ENCODE measurements at places on chromosomes 6 and 20.

DNA sequence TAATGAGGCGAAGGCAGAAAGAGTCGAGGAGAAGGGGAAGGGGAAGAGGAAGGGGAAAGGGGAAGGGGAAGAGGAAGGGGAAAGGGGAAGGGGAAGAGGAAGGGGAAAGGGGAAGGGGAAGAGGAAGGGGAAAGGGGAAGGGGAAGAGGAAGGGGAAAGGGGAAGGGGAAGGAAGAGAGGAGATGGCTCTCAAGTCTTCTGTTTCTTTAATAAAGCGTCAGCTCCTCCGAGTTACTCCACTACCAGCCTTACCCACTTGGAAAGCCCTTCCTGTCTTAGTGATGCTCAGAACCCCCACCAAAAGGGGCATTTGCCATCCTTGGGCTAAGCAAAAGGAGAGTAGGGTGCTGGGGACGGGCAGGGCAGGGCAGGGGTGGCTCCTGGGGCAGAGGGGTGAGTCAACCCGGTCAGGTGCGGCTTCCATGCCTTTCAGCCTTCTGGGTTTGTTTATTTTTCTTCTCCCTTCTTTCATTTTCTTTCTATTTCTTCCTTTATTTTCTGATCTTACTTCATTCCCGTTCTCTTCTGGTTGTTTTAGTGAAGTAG is 476 bp upstream of the CLIC5 start:
- no peak for DNase-seq

- DNase-seq: no peak
Observed at GRCh38 chr20:51158226-51158625, 135.3 kb upstream of the KCNG1 start.

GRCh38 chr6:5159162-5159561 is 74.0 kb downstream of the PPP1R3G start:
- no peak for DNase-seq

DNA sequence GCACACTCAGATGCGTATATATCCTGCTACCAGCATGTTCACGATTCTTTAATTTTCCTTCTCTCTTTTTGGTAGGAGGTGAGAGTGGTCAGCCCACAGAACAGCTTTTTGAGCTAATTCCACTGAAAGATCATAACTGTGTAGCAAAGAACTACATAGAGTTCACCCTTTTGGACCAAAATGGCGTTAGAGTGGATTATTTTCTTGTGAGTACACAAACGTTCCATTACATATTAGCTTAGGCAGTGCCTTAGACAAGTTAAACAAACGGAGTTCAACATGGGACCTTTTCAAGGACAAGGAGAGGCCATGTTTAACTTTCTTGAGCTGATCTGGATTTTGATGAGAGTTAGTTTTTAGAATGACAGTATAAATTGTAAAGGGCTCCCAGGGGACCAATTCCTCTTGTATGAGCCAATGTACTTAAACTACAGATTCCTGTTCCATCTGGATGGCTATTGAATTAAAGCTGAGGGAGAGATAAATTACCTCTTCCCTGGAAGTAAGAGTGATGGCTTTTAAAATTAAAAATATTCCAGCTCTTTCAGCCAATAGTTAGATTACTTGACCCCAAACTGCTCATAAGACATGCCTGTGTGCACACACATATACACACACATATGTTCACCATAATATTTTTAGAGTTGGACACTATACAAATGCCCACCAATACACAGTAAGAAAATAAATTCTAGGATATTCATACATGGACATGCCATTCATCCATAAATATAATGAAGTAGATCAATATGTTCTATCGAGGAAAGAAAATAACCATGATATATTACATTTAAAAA is 25.6 kb upstream of the ARMH2 start:
- DNase-seq: no peak

GRCh38 chr6:142240179-142240578 is 61.6 kb upstream of the ADGRG6 start:
- DNase-seq: no peak

DNA sequence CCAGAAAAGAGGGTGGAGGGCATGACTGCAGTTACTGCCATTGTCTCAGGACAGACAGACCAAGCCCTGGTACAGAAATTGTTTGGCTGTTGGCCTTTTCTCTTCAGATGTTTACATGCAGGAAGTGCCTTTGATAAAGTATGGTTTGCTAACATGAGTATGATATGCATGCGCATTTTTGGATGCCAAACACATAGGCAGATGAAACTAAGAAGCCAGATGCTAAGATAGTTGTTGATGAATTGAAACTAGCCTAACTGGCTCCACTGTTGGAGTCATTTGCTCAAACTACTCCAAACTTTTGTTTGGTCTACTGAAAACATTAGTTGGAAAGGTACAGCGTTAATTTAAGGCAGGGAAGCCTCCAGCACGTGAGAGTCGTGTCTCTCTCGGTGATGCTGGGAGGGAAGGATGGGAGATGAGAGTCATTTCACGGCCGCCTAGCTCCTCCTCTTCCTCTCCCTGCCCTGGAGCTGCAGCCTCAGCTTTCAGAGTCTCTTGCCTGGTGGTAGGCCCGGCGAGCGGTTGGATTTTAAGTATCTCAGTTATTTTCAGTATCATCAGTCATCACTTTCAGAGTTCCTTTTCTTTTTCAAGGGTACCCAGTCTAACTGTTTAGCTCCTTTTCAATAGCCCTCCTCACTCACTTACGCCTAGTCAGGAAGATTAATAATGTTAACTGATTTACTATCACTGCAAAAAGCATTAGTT is 29.7 kb downstream of the RREB1 start:
- peak; percentile 77 for DNase-seq

DNA sequence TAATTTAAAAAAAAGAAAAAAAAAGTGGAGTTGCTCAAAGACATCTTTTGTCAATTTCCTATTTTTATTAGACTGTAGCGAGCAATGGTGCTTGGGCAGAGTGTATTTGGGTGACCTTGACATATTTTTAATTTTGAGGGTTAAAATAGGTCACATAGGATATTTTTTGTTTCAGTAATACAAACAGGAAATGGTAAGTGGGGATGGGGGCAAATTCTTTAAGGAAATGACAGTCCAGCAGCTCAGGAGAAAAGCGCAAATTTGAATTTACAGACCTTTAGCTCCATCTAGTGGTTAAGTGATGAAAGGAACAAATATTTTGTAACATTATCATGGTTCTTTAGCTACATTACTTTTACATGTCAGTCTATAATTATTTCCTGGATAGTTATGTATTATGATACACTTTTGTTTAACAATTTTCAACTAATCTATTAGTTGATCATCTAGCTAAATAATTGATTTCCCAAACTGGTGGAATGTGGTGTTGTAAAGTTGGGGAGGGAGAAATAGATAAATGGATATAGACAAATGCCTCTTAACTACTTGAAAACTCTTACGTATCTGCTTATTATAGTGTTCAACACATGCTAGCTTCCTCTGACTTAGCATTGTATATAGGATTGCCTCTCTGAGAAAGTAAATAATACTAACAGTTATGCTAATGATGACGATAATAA is 10.0 kb downstream of the CITED2 start:
- no peak for DNase-seq

- DNase-seq: no peak
Observed at GRCh38 chr6:130437961-130438360, 72.1 kb downstream of the TMEM200A start.

- DNase-seq: no peak
Observed at GRCh38 chr6:118905084-118905483, 11.1 kb downstream of the ASF1A start.

- DNase-seq: no peak
Observed at GRCh38 chr6:111920578-111920977, 47.3 kb upstream of the FYN start.

- no peak for DNase-seq
Observed at GRCh38 chr6:101202867-101203374, 190.6 kb upstream of the GRIK2 start.

DNA sequence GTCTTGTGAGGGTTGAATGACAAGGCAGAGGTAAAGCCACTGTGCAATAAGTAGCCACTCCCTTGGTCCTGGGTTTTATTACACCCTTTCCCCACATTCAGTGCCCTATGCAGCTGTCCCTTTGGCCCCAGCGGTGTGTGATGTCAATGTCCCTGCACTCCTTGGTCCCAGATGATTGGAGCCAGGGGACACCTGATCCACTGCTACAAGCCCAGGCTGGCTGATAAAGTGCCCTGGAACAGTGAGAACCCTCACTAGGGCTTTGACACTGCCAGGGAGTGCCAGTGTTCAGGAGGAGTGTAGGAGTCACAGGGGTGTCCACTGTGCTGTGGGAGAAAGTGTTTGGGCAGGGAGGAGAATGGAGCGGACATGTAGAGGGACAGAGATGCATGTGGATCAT is 30.4 kb downstream of the GABRR1 start:
- DNase-seq: no peak

- no peak for DNase-seq
Observed at GRCh38 chr6:18439581-18439980, 52.4 kb downstream of the RNF144B start.

GRCh38 chr6:105932440-105932839 is 153.7 kb upstream of the PRDM1 start:
- DNase-seq: no peak

- no peak for DNase-seq
Observed at GRCh38 chr6:111150577-111150976, 63.3 kb downstream of the SLC16A10 start.

GRCh38 chr20:23087587-23088251 is 1.6 kb upstream of the CD93 start:
- no peak for DNase-seq

GRCh38 chr20:61876952-61877728 is 188.5 kb downstream of the TAF4 start:
- no peak for DNase-seq

- DNase-seq: no peak
Observed at GRCh38 chr6:12369781-12370262, 79.7 kb downstream of the EDN1 start.

GRCh38 chr20:32603046-32603726 is 18.1 kb upstream of the NOL4L start:
- DNase-seq: no peak

- DNase-seq: no peak
Observed at GRCh38 chr20:12644461-12644860, 364.3 kb upstream of the SPTLC3 start.

DNA sequence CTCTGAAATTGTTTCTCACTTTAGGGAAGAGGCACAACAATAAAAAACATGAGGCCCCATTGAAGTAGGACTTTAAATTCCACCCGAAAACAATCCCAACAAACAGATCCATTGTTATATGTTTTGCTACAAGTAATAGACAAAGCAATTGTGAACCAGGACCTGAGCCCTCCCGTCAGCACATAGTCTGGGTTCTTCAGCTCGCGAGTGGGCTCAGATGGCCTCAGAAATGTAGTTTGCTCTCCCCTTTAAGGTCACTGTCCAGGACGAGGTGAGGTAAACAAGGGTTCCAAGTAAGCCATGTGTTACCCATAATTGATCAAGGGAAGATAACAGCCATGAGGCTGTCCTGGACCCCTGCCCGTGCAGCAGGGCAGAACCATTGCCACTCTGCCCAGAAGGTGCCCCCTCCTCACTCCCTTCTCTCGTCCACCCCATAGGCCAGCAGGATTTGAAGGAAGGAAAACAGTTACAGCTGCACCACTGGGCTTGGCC is 160.1 kb upstream of the QKI start:
- no peak for DNase-seq
